Pulmonary artery endothelial cell (primary cell): ENCODE measurements at places on chromosomes 13 and 19. TPM values are rescaled to one million over a fixed set of nuclear protein-coding genes. Genes with fewer than 3 reads are reported as not detected.

GRCh38 chr13:64480211-64480610 is 2749.9 kb downstream of the PCDH9 start:
- no peak for DNase-seq

DNA sequence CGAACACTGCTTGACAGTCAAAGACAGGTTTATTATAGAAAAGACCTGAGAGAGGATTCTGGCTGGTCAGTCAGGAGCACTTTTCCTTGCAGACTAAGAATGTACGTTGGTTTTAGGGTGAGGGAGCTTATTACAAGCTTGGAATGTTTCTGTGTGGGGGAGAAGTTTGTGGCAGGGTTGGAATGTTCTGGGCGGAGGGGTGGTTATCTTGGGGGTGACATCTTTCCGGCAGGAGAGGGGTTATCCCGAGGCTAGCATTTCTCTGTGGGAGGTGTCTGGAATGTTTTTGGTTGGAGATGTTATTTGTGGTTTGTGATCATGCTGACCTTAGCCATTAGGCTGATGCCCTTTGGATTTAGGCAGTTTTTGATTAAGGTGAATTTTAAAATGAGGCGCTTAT is 61.8 kb downstream of the ZNF136 start:
- DNase-seq = no peak

The IL4I1 gene
- total RNA-seq = 3.3 and 4.7 TPM in 2 replicates

DNA sequence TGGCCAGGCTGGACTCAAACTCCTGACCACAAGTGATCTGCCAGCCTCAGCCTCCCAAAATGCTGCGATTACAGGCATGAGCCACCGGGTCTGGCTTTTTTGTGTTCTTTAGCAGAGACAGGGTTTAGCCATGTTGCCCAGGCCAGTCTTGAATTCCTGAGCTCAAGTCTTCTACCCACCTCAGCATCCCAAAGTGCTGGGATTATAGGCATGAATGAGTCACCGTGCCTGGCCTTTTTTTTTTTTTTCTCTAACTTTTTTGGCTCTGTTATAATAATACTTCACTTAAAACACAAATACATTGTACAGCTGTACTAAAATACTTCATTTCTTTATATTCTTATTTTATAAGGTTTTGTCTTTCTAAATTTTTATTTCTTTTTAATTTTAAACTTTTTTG is 599.5 kb upstream of the PCDH9 start:
- no peak for DNase-seq

DNA sequence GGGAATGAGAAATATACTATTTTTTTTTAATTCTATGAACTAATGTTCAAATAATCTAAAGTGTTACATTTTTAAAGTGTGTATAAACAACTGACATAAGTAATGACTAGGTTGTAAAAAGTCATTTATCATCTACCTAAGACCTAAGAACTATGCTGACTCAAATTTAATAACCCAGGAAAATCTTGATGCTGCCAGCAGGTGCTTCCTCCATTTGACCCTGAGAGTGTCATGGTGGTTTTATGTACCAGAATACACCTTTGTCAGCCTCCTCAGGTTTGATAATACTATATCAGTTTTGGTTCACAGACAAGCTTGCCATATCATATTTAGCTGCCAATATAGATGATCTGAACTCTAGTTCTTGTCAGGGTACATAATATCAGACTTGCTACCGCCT is 1151.2 kb downstream of the PCDH17 start:
- DNase-seq = no peak

The TEX101 gene
- total RNA-seq = not detected in 2 replicates
